ENCODE measurements at places on chromosomes 4 and X.

DNA sequence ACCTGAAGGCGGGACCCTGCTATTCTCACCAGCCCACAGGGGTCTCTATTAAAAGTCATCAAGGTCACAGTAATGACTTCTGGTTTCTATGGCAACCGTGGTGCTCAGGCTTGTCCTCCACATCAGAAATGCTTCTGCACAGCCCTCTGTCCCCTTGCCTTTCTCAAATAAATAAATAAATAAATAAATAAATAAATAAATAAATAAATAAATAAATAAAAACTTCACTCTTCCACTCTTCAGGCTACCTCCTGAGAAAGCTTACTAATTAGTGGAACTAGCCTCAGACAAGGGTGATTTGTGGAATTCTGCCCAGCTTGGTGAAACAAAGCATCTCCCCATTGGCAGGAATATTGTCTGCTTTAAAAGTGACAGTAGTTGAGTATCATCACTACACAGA is 5.5 kb upstream of the RAB40A start:
- DNase-seq, result no peak

- no peak for DNase-seq
Measured at GRCh38 chr4:168584321-168584771, 87.5 kb downstream of the PALLD start.

DNA sequence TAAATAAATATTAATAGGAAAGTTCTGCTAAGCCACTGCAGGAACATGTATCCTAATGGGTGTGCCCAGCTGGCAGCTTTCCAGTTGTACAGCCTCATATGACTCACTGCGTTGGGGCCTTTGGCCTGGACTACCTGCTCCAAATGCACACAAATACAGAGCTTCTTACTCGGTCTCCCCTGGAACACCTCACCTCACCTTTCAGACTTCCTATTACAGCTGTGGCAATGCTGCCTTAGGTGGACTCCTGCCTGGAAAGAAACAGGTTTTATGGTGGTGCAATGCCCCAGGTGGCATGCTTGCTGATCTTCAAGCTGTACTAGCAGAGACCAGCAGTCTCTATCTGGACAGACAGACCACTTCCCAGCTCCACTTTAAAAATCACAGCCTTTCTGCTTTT is 85.7 kb upstream of the EXOC1L start:
- no peak for DNase-seq

DNA sequence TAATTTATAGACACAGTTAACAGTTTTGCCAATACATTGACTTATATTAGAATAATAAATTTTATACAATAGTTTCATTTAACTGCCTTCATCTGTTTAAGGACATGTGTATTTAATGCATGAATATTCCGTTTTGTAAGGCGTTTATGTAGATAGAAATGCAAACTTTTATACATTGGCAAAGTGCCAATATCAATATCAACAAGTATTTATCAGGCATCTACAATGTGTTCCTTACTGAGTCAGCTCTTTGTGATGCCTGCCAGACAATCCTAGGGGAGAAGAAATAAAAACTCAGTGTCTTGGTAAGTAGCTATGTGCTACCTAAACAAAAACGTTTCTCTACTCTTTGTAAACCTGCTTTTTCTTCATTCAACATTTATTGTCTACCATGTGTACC is 1142.2 kb downstream of the C4orf33 start:
- no peak for DNase-seq

DNA sequence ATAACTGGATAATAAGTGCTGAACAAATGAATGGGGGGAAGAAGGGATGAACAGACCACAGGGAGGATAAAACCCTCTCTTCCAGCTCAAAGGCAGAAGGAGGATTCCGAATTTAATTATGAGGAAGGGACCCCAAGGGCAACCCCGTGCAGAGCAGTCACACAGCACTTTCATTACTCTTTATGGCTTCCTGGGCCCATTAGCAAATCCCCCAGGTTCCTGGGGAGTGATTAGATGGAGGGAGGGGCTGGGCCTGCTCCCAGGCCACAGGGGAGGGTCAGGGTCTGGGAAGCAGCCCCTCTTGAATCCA is 67.1 kb downstream of the PPP2R2C start:
- no peak for DNase-seq

GRCh38 chrX:16807976-16808542 is 21.8 kb downstream of the TXLNG start:
- peak; percentile 48 for DNase-seq

DNA sequence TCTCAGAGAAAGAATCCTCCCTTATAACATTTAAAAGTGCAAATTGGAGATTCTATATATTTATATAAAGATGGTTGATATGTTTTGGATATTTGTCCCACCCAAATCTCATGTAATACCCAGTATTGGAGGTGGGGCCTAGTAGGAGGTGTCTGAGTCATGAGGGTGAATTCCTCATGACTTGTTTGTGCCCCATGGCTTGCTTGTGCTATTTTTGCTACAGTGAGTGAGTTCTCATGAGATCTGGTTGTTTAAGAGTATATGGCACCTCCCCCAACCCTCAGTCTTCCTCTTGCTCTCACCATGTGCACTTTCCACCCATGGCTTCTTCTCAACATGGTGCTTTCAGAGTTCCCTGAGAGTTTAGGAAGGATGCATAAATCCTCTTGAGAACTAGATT is 9.5 kb upstream of the ANKRD50 start:
- no peak for DNase-seq

DNA sequence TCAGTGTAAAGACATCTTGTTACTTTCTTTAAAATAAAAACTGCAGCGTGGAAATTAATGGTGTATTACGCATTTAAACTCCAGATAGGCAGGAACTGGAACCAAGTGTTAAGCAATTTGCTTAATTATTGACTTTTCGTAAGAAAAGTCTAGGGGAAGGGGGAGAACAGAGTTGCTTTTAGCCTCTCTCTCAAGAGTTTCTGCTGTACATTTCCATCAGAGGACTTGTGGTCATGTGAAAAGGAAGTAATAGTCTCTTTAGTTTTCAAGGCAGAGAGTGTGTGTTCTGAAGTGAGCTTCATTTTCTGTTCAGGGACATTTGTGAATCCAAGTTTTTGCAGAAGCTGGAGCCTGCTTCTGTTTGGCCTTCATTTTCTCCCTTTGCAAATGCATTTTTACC is 127.2 kb downstream of the UBE2K start:
- DNase-seq, result no peak

- no peak for DNase-seq
Measured at GRCh38 chr4:20127626-20128025, 124.1 kb upstream of the SLIT2 start.

- DNase-seq, result no peak
Measured at GRCh38 chr4:94877973-94878372, 120.2 kb downstream of the BMPR1B start.

DNA sequence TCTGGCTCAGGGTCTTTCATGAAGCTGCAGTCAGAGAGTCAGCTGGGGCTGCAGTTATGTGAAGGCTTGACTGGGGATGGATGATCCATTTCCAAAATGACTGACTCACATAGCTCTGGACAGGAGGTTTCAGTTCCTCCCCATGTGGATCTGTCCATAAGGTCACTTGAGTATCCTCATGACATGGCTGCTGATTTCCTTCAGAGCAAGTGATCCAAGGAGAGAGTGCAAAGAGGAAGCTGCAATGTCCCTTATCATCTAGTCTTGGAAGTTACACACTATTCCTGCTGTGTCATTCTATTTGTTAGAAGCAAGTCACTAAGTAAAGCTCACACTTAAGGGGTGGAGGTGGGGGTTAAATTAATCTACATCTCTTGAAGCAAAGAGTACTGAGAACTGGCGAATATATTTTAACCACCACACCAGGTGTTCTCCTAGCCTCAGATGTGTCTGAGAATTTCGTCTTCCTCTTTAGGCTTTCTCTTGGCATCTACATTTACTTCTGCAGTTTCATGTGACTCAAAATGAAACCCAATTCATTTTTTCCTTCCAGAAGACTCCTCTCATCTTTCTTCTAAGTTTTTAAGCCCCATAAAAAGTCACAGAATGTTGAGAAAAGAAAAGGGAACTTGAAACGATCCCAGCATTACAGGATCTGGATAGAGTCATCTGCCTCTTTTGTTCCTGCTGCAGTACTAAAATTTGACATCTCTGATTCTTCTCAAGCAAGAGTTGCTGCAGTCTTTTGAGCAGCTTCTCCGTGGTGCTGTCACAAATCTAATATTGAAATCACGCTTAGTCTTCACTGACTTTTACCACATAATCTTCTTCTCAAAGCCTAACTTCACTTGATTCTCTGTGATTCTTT is 3.8 kb upstream of the GRPR start:
- DNase-seq, result no peak

DNA sequence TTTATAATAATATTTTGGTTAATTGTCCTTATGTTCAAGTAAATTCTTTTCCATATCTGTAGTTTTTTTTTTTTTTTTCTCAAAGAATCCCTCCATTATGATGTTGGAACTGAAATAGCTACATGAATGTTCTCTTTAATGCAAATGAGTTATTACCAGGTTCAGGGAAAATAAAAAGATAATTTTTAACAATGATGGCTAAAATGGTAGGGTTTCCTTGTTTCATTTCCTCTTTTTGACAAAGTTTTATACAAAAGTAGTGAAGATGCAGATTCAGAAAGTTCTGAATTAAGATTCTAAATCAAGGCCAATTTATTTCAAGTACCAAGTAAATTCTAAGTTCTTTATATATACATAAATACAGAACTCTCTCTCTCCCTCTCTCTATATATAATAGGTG is 779.0 kb upstream of the INTU start:
- no peak for DNase-seq

- no peak for DNase-seq
Measured at GRCh38 chr4:131251321-131251720, 1897.8 kb upstream of the PCDH10 start.

DNA sequence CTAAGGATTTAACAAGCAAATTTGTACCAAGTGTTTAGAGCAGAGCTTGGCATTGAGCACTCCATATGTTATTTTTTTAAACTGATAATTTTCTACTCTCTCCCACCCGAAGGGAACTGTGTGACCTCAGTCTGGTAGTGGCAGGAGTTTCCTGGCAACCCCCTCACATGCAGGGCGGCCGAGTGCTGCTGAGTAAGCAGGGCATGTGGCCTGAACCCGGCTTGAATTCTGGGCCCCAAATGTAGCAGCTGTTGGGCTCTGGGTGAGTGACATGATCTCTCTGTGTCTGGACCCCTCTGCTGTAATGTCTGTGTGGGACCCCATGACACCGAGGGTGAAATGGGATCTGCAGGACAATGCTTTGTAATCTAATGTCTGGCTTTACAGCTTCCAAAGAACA is 13.6 kb upstream of the C4orf50 start:
- no peak for DNase-seq

GRCh38 chrX:42131856-42132255 is 208.5 kb upstream of the CASK start:
- no peak for DNase-seq

DNA sequence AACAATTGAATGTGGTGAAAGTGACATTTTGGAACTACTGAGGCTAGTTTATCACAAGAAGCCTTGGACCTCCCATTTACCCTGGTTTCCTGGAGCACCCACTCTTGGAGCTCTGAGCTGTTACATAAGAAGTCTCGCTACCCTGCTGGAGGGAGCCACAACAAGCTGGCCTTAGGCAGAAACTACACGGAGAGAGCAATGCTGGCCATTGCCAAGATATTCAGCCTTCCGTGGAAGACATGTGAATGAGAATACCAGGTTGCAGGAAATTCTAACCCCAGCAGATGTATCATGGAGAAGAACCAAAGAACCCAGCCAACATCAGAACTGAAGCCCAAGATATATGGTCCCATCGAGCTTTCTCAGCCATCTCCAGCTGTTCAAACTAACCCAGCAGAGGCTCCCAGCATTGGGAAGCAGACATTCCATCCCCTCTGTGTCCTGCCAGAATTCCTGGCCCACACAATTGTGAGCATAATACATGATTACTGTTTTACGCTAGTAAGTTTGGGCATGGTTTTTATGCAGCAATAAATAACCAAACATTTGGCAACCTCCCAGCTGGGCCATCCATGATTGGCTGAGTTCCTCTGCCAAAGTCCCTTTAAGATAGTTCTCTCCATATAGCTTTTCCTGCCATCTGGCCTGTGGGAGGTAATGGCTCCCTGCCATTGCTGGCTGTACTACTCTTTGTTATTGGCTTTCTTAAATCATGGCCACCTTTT is 17.9 kb upstream of the PDE5A start:
- DNase-seq, result no peak

- DNase-seq, result no peak
Measured at GRCh38 chr4:168514249-168514852, 17.5 kb downstream of the PALLD start.

- peak; percentile 38 for DNase-seq
Measured at GRCh38 chr4:3827616-3828492, 61.7 kb downstream of the ADRA2C start.

GRCh38 chr4:89528526-89529133 is 221.0 kb upstream of the GPRIN3 start:
- DNase-seq, result no peak

DNA sequence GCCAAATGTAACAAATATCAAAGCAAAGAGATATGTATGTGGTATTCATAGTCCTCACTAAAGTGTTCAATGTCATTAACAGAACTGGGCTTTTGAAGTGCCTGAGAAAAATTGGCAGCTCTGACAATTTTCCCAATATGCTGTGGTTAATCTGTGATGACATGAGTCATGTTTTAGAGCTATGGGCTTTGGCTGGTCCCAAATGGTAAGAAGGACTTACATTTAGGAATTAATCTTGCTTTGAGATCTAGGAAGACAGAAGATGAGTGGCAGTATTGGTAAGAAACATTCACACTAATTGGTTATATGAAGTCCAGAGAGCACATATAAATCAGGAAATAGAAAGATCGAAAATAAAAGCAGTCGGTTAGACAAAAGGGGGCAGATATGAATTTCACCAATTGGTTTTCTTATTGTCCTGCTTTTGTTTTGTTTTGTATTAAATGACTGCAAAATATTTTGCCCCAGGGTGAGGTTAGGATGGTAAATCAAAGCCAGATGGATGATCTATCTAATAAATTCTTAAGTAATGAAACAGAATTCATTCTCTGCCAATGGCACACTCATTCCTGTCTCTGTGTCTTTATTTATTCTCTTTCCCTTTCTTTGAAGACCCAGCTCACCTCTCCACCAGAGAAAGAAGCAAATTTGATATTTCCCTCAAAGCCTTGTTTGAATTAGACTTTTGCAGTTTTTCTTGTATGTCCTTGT is 993.1 kb downstream of the RPA4 start:
- DNase-seq, result no peak
